Suprapubic skin (tissue), 4 donors: ENCODE measurements at places on chromosomes 2 and 18. TPM values are rescaled to one million over a fixed set of nuclear protein-coding genes. Genes with fewer than 3 reads are reported as not detected.

The TEKT4 gene
- total RNA-seq = not detected

GRCh38 chr2:186691231-186691630 is 2.6 kb upstream of the FAM171B start:
- H3K4me1 ChIP-seq = peaks cover 23% of the 10 kb centered on the region
- H3K27me3 ChIP-seq = no peaks in the 10 kb centered on the region
- no peaks in the 10 kb centered on the region for H3K36me3 ChIP-seq
- no peak overlapping the region for H3K4me3 ChIP-seq

- H3K4me1 ChIP-seq = no peaks in the 10 kb centered on the region
- no peaks in the 10 kb centered on the region for H3K36me3 ChIP-seq
- no peaks in the 10 kb centered on the region for H3K27me3 ChIP-seq
Measured at GRCh38 chr2:138180692-138181386, 216.6 kb downstream of the HNMT start.

DNA sequence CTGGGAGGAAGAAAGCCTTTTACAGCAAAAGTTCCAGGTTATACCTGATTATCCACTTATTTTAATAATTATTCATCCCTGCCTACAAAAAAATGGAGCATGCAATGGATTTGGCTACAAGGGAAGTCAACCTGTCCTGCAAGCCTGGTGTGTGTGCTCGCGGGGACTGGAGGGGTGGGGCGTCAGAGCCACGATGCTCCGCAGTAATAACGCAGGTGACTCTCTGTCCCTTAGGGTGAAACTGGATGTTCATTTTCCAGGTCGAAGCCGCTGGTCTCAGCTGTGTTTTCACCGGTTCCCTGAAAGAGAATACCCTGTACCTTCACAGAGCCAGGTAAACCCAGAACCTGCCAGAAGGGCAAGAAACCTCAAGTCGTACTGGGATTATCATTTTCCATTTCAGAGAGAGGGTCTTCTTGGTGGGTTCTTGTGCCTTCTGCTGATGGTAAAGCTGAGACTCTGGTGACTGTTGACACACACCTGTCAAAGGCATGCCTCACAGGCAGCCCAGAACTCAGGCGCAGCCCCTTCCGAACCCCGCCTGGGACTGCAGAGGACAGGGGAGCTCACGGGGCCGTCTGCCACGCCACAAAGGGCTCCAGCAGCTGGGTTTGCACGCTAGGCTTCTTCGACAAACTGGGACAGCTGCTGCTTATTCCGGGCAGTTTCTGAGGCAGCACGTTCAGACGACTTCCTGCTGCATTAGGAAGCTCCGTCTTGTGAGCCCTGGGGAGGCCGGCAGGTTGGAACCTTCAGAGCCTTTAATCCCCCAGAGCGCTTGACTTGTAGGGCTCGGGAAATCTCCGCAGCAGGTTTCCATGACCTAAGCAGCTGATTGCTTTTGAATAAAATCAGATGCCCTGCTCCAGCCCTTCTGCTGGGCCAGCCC is 58.6 kb downstream of the KCNG2 start:
- DNase-seq = peak; percentile 79
- H3K36me3 ChIP-seq = no peaks in the 10 kb centered on the region
- peak overlapping the region; percentile 3 for H3K4me3 ChIP-seq
